ENCODE measurements at places on chromosomes 3 and 15.

DNA sequence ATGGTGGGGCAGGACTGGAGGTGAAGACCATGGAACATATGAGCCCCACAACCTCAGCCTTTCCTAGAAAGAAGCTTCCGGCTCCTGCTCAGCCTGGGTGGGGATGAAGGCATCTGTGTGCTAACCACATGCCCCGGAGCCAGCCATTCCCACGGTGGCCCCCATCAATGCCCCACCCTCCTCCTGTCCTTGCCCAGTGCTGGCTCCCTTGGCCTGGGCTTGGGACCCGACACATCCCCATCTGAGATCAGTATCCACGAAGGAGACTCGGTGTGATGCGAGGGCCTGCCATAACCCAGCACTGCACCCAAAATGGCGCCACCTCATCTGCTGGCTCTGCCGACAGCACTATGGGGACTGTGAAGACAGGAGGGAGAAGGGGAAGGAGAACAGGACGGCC lies 16.5 kb upstream of the PLXND1 start:
- DNase-seq, result no peak

DNA sequence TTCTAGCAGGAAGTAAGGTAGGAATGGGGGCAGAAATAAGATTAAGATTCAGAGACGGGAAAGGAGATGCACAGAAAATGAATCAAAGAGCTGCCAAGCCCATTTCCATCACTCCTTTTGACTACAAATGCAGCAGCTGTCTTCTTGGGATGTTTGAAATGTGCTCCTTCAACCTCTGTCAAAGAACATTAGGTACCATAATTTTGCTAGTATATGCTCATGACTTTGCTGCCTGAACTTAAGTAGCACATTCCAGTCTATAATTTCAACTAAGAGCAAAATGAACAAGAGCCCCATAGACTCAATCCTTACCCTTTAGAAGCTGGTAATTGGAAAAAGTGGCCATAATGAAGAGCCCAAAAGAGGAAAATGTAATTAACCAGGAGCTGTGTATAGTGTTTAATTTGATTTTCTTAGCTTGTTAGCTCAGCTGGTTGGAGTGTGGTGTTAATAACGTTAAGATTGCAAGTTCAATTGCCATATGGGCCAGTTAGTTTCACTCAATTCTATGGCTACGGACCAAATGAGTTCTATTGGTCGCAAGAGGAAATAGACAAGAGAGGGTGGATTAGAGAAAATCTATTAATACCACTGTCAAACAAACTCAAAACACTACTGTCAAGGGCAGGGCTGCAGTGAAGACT lies 349.9 kb downstream of the ZBBX start:
- DNase-seq, result no peak

- DNase-seq, result no peak
These were observed 8.9 kb upstream of the PRKCD start for GRCh38 chr3:53151870-53152660.

DNA sequence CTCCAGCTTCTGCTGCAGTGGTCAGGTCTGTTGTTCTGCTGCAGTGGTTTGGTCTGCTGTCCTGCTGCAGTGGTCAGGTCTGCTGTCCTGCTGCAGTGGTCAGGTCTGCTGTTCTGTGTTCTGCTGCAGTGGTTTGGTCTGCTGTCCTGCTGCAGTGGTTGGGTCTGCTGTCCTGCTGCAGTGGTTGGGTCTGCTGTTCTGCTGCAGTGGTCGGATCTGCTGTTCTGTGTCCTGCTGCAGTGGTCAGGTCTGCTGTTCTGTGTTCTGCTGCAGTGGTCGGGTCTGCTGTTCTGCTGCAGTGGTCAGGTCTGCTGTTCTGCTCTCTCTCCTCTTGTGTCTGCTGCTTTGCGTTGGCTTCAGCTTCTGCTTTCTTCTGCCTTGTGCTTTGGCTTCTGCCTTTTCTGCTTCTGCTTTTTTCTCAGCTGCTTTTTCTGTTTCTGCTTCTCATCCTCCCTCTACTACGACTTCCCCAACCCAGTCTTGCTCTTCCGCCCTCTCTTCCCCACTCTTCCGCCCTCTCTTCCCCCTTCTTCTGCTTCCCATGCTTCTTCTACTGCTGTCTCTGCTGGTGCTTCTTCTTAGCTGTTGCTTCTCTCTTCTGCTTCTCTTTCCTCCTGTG lies 50.7 kb downstream of the FAM43A start:
- no peak for DNase-seq

DNA sequence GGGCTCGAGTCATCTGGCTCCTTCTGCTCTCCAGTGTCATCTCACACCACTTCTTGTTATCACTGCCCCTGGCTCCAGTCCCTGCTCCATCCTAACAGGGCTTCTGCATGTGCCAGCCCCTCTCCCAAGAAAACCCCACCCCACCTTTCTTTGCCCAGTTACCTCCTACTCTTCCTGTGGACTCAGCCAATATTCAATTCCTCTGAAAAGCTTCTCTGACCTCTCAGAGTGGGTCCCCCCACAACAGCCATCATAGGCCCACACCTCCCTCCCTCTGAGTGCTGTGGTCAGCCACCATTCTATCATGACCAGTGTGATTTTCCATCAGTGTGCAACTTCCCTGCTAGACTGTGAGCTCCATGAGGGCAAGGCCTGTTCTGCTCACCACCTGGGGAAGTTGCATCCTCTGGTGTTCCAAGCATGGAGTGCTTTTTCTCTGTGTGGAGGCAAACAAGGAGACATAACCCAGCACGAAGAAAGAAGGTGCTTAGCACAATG lies 71.6 kb downstream of the ADCY5 start:
- no peak for DNase-seq

GRCh38 chr3:126828306-126828705 lies 124.3 kb downstream of the CHCHD6 start:
- DNase-seq, result no peak

GRCh38 chr3:124425972-124426371 lies 304.3 kb upstream of the UMPS start:
- no peak for DNase-seq

DNA sequence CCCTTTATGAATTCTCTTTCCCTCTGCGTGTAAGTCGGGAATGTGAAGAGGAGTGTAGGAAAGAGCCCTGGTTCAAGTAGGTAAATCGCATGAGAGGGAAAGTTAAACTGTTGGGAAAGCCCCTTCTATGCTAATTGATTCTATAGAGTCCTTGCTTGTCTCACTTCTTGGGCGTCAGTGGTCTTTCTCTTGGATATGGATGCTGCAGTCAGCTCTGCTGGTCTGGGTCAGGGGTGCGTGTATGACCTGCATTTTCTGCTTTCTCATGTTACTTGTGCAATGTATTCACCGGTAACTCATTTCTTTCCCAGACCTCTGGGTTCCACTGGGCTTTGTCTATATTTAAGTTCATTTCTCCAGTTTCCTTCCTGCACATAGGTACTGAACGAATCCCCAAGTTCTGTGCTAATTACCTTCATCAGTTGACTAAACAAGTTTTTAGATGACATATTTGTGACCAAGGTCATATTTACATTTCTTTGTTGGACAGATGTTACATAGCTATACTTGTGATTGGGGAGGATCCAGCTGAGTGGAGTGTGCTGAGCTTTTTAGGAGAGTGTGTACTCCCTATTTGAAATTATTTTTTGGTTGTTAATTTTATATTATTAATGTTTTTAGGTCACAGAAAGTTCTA lies 1.4 kb downstream of the SETD5 start:
- peak; percentile 41 for DNase-seq

DNA sequence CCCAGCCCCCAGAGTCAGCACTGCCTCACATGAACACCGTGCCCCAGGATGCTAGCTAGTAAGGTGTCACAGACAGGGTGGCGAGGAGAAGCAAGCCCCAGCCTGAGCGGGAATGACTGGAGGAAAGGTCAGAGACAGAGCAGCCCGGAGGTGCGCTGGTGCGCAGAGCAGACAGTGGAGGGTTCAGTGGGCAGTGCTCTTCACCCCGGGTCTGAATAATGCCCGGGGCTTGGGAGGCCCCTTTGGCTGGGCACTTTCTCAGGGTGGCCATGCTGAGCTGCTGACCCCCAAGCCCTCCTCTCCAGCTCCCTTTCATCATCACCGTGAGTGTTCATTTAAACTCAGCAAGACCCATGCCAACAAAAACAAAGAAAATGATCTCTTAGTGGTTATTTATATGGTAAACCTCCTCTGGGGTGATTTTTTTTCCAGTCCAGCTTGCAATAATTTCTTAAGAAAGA lies 110.8 kb downstream of the VGLL4 start:
- DNase-seq, result no peak

DNA sequence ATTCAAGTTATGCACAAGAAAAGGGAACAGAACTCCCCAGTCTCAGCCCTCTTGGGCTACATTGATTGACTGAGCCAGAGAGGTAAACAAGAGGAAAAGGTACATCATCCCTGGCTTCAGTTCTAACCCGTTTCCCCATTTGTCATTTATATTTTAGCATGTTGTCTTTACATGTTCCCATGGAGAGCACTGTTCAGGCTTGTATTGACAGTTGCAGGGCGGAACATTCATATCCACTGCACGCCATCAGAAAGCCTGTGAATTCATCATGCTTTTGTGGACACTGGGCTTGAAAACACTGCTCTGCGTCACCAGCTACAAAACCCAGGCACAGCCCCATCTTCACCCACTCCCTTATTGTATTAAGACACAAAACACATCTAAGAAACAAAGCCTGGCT lies 240.9 kb upstream of the EIF1B start:
- DNase-seq, result no peak
